ENCODE measurements at places on chromosomes 7 and 10.

DNA sequence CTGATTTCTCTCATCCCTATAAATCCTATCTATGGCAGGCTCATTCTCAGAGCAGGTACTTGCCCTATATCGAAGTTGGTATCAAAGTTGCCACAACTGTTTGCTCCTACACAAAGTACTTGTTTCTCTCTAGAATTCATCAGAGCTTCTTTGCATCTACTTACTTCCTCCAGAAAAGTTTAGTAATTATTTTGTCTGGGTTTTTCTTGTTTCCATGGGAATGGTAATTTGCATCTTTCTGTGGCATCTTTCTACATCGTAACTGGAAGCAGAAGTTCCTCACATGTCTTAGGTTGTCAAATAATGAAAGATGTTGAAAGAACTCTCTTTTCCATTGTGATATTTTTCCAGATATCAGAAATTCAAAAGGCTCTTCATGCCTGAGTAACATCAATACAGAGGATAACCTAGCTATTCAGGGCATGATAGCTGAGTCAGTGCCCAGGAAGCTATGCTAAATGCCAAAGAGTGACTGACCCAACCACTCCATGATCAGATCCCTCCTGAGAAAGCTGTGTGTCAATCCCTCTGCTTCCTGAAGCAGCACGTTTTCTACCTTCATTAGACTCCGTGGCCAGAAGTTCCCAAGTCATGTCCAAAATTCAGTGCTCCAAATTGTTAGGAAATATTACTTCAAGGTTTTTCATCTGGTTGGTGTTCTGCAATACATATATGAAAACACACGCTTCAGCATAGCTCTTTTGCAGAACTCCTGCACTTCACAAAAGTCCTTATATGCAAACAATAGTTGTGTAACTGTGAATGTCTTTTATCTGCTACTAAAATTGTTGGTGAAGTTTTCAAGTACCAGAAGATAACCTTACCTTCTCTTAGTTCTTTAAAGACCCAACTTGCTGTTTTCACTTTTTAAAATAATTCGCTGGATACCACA lies 216.5 kb downstream of the VTI1A start:
- DNase-seq = no peak

GRCh38 chr10:55024713-55025112 lies 223.7 kb upstream of the PCDH15 start:
- DNase-seq = no peak

GRCh38 chr7:151137791-151138152 lies 29.7 kb downstream of the GBX1 start:
- DNase-seq = no peak

DNA sequence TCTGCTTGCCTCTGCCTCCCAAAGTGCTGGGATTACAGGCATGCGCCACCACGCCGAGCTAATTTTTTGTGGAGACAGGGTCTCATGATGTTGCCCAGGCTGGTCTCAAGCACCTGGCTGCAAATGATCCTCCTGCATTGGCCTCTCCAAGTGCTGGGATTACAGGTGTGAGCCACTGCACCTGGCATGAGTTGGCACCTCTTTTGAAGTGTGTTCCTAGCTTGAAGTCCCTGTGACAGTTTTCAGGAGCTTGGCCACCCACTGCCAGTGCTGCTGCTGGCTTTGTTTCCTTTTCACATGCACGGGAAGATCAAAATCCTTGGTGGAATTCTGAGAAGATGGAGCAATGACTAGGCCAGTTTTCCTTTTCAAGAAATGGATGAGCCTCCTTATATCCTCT lies 126.3 kb downstream of the NRP1 start:
- DNase-seq = no peak

GRCh38 chr7:28528899-28529298 lies 116.6 kb downstream of the CREB5 start:
- no peak for DNase-seq

- DNase-seq = no peak
These were observed 327.4 kb downstream of the SORCS1 start for GRCh38 chr10:106836933-106837663.

- DNase-seq = no peak
These were observed 130.3 kb upstream of the ASAH2 start for GRCh38 chr10:50381642-50382041.

DNA sequence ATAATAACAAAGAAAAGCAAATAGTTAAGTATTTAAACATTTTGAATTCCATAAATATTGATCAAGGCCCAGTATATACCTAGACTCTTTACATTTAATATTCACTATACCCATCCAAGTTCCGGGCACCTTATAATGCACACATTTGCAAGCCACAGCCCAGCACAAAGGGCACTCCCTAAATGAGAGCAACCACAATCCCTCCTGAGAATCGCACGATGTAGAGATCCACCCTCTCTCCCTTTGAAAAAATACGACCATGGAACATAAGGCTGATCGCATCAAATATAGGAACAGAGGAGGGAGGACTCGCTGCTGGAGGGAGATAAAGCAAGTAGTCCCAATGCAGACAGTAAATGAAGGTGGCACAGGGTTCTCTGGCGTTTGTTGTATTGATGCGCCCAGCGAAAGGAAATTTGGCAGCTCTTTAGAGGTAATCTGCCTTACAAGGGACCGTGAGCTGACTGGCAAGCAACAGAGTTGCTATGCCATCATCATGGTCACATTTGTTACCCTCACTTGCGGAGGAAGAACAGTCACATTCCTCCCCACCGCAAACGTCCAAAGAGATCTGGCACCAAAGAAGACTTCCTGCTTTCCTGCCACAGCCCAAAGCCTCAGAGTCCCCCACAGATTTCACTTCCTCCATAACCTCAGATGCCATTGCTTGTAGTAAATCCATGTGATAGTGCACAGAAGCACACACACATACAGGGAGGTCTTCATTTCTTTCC lies 16.1 kb upstream of the TAS2R40 start:
- DNase-seq = no peak

DNA sequence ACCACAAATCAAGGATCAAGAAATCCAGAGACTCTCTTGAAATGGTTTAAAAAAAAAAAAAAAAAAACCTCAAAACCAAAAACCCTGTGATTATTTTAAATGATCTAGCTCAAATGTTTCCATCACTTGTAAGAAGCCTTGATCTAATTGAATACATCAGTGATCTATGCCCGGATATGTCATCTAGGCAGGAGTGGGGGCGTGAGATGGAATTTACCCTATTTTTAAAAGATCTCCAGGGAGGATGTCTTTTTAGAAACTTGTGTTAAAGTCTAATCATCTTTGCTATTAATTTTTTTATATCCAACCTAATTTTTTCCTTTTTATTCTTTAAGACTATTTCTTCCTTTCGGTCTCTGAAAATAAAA lies 101.4 kb upstream of the PDLIM1 start:
- DNase-seq = no peak

GRCh38 chr7:29217113-29217512 lies 22.5 kb downstream of the CHN2 start:
- DNase-seq = no peak

DNA sequence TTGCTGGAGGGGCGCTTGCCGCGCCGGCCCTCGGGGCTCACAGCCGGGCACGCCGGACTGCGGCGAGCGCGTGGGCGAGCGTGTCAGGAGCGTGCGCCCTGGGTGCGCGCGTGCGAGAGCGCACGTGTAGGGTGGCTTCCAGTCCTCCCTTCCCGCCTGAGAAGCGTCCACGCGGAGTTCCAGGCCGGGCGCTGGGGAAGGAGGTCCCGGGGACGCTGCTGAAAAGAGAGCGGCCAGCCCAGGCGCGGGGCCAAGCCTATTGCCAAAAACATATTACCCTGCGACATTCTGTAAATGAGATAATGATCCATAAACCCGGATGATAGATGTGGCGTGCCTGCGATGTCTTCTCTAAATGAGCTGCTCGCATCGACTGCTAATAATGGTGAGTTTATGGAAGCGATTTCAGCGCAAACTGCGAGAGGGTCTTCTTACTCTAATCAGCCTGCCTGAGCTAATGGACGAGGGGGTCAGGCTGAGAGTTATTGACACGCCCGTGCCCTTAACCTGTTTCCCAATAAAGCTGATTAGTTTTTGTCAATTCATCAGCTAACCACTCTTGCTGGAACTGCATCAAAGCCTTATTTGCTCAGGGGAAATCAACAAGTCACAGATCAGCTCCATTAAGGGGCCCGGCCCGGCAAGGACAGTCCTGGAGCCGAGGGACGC lies 8.0 kb upstream of the MNX1 start:
- no peak for DNase-seq

DNA sequence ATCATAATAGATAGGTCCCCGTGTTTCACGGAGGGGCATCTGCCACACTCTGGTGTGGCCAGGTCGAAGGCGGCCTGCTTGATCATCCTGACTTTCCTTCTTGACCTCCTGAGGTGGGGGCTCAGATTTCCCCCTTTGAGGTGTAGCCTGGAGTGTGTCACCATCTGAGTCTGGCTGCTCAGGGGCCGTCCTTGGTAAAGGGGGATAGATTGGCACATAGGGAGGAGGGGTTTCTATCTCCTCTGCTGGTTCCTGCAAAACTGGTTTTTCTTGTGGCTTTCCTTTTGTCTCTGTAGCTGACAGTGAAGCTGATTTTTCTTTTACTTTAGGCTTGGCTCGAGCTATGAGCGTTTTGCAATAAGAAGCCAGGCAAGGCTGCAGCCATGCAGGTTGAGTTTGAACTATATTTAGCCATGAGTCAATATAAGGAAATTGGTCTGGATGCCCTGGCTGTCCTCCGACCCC lies 7.1 kb upstream of the ZNF117 start:
- DNase-seq = no peak

DNA sequence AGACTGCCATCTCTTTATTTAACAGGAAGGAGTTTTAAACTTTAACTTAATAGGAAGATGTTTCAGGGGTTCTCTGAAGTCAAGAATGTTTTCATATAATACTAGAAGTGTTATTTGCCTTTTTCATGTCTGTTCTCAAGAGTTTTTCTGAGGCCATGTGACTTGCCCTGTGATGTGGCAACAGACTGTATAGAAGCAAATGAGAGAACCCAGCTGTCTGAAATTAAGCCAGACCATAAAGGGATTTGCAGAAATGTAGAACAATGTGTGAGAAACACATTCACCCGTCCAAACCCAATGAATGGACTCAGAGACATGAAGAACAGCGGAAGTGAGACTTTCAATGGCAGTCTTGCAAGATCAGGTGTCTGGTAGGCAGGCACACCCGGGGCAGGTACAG lies 23.8 kb downstream of the MAPK8 start:
- no peak for DNase-seq

Data from stimulated activated CD4-positive, alpha-beta T cell treated with anti-CD3 and anti-CD28 coated beads, Interleukin-2, amount 100 ng/mL, for 24 hours (primary cell).